Naive thymus-derived CD8-positive, alpha-beta T cell (primary cell): ENCODE measurements at places on chromosomes 16 and 17.

GRCh38 chr16:53112015-53112414, 57.2 kb downstream of the CHD9 start:
- no peak overlapping the region for H3K4me3 ChIP-seq
- no peak for DNase-seq

DNA sequence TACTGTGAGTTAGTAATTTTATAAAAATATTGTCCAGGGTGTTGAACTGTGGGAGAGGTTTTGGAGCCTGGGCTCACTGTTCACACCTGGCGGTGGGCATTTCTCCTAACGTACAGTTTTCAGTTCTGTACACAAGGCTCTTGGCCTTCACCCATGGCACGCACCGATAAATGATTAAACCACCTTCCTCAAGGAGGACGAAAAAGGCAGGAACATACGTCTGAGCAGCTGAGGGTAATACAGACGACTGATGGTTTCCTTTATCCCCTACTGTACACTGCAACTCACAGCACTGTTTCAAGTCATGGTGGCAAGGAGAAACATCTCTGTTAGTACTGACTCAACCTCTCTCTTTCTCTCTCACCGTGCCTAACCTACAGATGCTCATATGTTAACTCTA, 1.4 kb upstream of the ST6GALNAC1 start:
- no peak for DNase-seq
- no peaks in the 10 kb centered on the region for H3K36me3 ChIP-seq
- H3K4me1 ChIP-seq, result peaks cover 13% of the 10 kb centered on the region
- no peaks in the 10 kb centered on the region for H3K27me3 ChIP-seq

GRCh38 chr16:46629331-46630219, 8.4 kb upstream of the SHCBP1 start:
- DNase-seq, result no peak
- no peak overlapping the region for H3K27ac ChIP-seq
- no peaks in the 10 kb centered on the region for H3K36me3 ChIP-seq

DNA sequence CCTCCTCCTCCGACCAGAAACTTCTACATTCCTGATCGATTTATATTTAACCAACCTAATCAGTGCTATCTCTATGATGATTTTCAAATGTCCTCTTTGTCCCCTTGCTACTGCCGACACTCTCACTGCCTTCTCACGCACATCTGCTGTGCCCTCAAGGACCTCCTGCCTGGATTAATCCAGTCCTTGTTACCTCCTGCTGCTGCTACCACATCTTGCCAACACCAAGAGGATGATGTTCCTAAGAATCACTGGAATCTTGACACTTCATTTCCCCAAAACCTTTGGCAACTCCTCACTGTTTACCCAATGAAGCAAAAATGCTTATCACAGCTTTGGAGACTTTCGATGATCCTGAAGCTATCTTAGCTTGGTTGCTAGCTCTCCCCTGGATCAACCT, 287.3 kb upstream of the AXIN2 start:
- no peaks in the 10 kb centered on the region for H3K36me3 ChIP-seq
- peaks cover 3% of the 10 kb centered on the region for H3K27me3 ChIP-seq
- DNase-seq, result no peak
- H3K4me1 ChIP-seq, result no peaks in the 10 kb centered on the region
- H3K27ac ChIP-seq, result no peak overlapping the region

GRCh38 chr16:47644166-47644565, 183.0 kb downstream of the PHKB start:
- no peak for DNase-seq
- no peak overlapping the region for H3K27ac ChIP-seq
- H3K36me3 ChIP-seq, result peaks cover 57% of the 10 kb centered on the region
- H3K27me3 ChIP-seq, result no peaks in the 10 kb centered on the region

GRCh38 chr17:43015579-43015978, 6.6 kb downstream of the VAT1 start:
- peaks cover 43% of the 10 kb centered on the region for H3K4me1 ChIP-seq
- H3K36me3 ChIP-seq, result peaks cover 4% of the 10 kb centered on the region
- H3K27ac ChIP-seq, result no peak overlapping the region
- DNase-seq, result no peak
- H3K4me3 ChIP-seq, result no peak overlapping the region

DNA sequence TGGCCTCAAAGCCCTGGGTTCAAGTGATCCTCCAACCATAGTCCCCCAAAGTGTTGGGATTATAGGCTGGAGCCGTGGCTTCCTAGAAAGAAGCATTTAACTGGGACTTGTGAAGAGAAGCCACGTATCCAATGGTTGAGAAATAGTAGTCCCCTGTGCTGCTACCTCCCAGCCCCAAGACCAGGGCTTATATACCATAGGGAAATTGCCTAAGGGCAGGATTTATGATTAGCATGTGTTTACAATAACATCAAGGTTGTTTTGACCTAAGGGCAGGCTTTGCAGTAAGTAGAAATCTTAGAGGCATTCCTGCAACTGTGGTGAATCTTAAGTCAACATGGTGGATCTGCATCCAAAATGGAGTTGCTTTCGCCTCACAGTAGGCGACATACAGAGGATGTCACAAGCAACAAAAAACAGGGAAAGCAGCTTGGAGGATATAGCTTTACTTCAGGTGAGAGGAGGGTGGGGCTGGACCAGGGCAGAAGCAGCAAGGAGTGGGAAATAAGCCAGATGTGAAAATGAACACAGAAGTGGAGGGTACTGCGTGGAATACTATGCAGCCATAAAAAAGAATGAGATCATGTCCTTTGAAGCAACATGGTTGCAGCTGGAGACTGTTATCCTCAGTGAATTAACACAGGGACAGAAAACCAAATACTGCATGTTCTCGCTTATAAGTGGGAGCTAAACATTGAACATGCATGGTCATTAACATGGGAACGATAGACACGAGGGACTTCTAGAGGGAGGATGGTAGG, 18.7 kb upstream of the NSMCE1 start:
- H3K36me3 ChIP-seq, result no peaks in the 10 kb centered on the region
- no peaks in the 10 kb centered on the region for H3K27me3 ChIP-seq
- H3K4me1 ChIP-seq, result peaks cover 53% of the 10 kb centered on the region
- H3K27ac ChIP-seq, result peak overlapping the region; percentile 17

GRCh38 chr16:87831421-87832136, 37.7 kb downstream of the SLC7A5 start:
- DNase-seq, result no peak
- no peaks in the 10 kb centered on the region for H3K27me3 ChIP-seq
- H3K27ac ChIP-seq, result no peak overlapping the region
- no peak overlapping the region for H3K4me3 ChIP-seq

DNA sequence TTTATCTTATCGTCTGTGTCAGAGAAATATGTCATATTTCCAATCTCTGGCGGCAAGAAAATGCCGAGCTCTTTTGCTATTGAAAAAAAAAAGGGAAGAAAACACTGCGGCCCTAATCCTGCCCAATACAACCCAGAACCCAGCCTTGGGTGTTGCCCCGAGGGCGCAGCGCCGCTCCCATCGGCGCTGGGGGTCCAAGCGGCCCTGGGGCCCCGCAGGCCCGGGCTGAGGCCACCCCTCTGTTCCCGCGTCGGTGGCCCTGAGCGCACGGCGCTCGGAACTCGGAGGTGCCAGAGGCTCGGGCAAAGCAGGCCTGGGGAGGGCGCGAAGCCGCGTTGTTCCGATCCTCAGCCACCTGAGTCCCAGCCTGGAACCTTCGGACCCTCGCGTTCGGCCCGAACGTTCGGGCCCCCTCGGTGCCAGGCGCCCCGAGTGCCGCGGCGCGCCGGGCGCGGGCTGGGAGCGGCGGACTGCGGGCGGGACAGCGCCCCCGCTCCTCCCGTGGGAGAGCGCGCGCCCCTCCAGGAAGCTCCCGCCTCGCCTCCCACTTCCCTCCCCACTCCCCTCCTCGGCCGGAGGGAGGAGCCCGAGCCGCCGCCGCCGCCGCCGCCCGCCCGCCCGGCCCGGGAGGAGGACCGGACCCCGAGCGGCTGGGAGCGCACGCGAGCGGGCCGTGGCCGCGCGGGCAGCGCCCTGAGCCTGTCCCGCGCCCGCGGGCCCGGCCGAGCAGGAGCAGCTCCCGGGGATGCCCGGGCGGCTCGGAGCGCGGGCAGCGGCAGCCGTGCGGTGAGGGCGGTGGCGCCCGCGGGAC, at the start of gene CPNE2:
Gene CPNE2 (plus strand): TSS at position 609 of the 811 bp plus-strand sequence. CDS start 18,160 bp downstream, outside the sequence.
- no peak within 1 kb of the TSS for H3K27ac ChIP-seq
- no peak for DNase-seq
- peaks cover 12% of the 10 kb centered on the region for H3K4me1 ChIP-seq
- H3K36me3 ChIP-seq, result no peaks in the 10 kb centered on the region
- H3K27me3 ChIP-seq, result peaks cover 3% of the 10 kb centered on the region

GRCh38 chr17:416293-417206, 63.9 kb upstream of the RPH3AL start:
- H3K36me3 ChIP-seq, result no peaks in the 10 kb centered on the region
- H3K4me3 ChIP-seq, result peak overlapping the region; percentile 85
- peak overlapping the region; percentile 92 for H3K27ac ChIP-seq
- DNase-seq, result no peak
- no peaks in the 10 kb centered on the region for H3K27me3 ChIP-seq

GRCh38 chr17:67759355-67760171, 41.8 kb downstream of the NOL11 start:
- H3K27me3 ChIP-seq, result no peaks in the 10 kb centered on the region
- no peak overlapping the region for H3K4me3 ChIP-seq
- peaks cover 4% of the 10 kb centered on the region for H3K4me1 ChIP-seq
- no peak overlapping the region for H3K27ac ChIP-seq
- H3K36me3 ChIP-seq, result peaks cover 10% of the 10 kb centered on the region

DNA sequence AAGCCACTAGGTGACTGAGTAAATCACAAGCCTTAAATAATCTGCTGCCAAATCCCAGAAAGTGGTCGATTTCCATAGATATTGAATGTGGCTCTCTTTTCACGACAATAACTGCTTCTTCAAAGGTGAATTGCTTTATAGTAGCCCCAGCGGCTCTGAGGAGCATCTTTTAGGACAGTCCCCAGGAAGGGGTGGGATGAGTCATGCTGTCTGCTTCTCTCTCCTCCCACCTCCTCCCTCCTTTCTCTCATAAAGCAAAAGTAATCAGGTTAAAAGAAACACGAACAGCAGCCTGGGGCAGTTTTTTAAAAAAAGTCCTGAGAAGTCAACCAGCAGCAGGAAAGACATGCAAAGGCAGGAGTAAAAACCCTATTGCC, 1.8 kb downstream of the KIAA0513 start:
- DNase-seq, result peak; percentile 18
- H3K4me1 ChIP-seq, result peaks cover 49% of the 10 kb centered on the region
- peak overlapping the region; percentile 95 for H3K4me3 ChIP-seq

- peak; percentile 71 for DNase-seq
- peaks cover 52% of the 10 kb centered on the region for H3K4me1 ChIP-seq
- H3K27ac ChIP-seq, result no peak overlapping the region
- peaks cover 25% of the 10 kb centered on the region for H3K36me3 ChIP-seq
Observed at GRCh38 chr16:67029254-67030096, 526 bp downstream of the CBFB start.

DNA sequence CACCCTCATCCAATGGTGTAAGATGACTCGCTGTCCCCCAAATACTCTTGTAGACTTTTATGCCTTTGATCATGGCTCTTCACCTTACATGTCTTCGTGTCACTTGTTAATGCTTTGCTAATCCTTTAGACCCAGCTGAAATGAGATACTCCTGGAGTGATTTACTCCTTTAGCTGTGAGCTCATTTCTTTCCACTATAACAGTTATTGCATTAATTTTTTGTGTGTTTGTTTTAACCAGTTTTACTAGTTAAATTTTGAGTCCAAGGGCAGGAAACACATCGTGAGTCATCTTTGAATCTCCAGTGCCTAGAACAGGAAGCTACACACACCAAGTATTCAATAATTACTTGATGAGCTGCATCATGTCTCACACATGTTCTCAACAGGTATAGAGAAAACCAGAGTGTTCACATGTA, 6.5 kb upstream of the CTCF start:
- H3K4me3 ChIP-seq, result peak overlapping the region; percentile 68
- no peak for DNase-seq
- no peaks in the 10 kb centered on the region for H3K36me3 ChIP-seq
- no peaks in the 10 kb centered on the region for H3K27me3 ChIP-seq

DNA sequence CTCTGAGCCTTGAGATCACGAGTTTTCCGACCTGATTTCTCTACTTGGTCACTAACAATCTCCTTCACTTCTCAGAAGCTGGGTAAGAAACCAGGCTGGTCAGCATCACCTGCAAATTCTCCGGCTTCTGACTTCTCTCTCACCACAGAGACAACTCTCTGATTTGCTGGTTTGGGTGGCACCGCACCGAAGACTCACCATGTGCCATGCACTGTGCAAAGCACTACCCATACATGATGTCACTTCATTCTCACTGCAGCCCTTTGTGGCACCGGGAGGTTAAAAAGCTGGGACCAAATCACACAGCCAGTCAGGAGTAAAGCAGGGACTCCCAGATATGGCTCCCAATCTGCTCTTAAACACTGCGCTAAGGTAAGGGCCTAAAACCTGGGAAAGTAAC, 647 bp downstream of the VAC14 start:
- peak overlapping the region; percentile 88 for H3K4me3 ChIP-seq
- peak overlapping the region; percentile 82 for H3K27ac ChIP-seq
- no peak for DNase-seq
- peaks cover 10% of the 10 kb centered on the region for H3K36me3 ChIP-seq
- H3K27me3 ChIP-seq, result no peaks in the 10 kb centered on the region

GRCh38 chr17:41657176-41657754, 31.4 kb upstream of the EIF1 start:
- no peaks in the 10 kb centered on the region for H3K27me3 ChIP-seq
- no peak overlapping the region for H3K4me3 ChIP-seq
- H3K27ac ChIP-seq, result no peak overlapping the region
- DNase-seq, result no peak

GRCh38 chr17:76539631-76540271, at the start of gene PRCD:
Gene PRCD, plus strand, starts transcription at chr17:76540044. Its CDS starts 98 bp downstream, at chr17:76540142.
- no peak for DNase-seq
- H3K4me3 ChIP-seq, result peak within 1 kb of the TSS; percentile 52
- H3K4me1 ChIP-seq, result peaks cover 33% of the 10 kb centered on the region
- H3K27ac ChIP-seq, result no peak within 1 kb of the TSS

DNA sequence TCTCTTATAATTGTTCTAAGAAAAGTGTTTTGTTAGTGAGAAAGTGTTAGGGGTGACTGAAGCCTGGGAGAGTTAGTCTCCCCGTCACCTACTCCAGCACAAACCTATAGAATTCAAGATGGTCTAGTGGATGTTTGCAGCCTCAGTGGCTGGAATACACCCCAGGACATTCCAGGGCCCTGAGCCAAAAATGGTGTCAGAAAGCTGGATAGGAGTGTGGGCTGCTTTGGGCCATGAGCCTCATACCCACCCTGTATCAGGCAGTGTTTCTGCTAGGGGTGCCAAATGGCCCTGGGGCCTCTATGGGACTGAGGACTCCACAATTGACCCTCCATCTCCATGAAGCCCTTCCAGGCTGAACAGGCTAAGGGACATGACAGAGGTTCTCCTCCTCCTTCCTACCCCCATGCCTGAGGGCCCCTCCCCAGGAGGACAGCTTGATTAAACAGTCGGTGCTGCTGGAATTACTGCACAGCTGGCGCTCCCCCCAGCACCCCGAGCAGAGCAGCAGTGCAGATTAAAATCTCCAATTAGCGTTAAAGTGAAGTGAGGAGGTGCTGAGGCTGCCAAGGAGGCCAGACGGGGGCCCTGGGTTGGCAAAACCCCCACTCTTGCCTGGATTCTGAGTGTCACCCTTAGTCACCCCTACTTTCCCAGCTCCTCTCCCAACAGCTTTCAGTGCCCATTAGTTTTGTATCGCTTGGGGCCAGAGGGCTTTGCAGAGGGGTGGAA, 59.1 kb downstream of the NEUROD2 start:
- no peaks in the 10 kb centered on the region for H3K36me3 ChIP-seq
- H3K27ac ChIP-seq, result no peak overlapping the region
- no peaks in the 10 kb centered on the region for H3K4me1 ChIP-seq
- DNase-seq, result no peak
- H3K4me3 ChIP-seq, result no peak overlapping the region
